ENCODE measurements at places on chromosomes 11 and 22.

GRCh38 chr11:17514476-17514875 lies 29.7 kb downstream of the USH1C start:
- no peak for DNase-seq

- no peak for DNase-seq
Measured at GRCh38 chr11:7596975-7597391, 76.3 kb downstream of the CYB5R2 start.

DNA sequence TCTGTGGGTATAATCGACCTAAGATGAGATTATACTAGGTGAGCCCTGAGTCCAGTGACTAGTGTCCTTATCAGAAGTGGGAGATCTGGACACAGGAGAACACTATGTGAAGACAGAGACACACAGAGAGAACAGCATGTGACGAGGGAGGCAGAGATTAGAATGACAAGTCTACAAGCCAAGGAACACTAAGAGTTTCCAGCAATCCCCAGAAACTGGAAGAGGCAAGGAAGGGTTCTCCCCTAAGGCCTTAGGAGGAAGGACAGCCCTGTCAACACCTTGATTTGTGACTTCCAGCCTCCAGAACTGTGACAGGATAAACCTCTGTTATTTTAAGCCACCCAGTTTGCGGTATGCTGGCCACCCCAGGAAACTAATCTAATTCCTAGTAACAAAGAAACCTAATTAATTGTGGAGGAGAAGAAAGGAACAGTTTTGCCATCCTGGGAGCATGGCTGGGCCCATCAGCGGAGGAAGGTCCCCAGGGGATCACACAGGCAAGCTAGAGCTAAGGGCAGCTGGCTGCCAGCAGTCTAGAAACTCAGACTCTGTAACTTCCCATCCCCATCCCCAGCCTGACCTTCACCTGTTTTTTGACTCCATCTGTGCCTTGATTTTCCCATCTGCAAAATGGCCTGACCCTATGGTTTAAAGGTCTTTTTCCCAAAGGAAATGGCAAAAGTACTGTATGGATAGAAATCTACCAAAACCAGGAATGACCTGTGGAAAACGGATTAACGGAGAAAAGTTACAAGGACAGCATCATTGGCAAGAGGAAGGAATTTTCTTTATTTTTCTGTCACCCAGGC lies 10.3 kb upstream of the THOC5 start:
- DNase-seq = no peak

- no peak for DNase-seq
Measured at GRCh38 chr22:30837531-30837930, 131.0 kb downstream of the MORC2 start.

- DNase-seq = no peak
Measured at GRCh38 chr11:17991783-17992433, 20.9 kb downstream of the SERGEF start.

GRCh38 chr11:16028419-16028818 lies 327.9 kb downstream of the SOX6 start:
- no peak for DNase-seq

- DNase-seq = no peak
Measured at GRCh38 chr11:90243534-90243933, 20.7 kb upstream of the CHORDC1 start.

- DNase-seq = peak; percentile 27
Measured at GRCh38 chr11:10208131-10208575, 85.9 kb downstream of the SBF2 start.

- DNase-seq = no peak
Measured at GRCh38 chr11:22753416-22753815, 76.2 kb downstream of the SVIP start.

DNA sequence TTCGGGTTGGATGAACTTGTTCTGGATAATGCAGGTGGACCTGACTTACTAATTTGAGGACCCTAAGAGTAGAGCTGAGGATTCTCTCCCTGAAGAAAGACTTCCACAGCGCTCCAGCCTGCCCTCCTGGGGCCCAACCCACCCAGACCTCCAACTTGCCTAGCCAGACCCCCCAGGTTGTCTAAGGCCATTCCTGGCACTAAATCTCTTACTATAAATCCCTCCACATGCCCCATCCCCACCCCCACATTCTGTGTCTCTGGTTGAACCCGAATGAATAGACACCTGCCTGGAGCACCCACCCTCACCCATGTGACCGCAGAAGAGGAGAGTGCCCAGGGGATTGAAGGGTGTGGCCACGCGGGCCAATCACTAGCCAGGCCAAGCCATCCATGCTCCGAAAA lies 1480.0 kb downstream of the TBC1D22A start:
- no peak for DNase-seq

DNA sequence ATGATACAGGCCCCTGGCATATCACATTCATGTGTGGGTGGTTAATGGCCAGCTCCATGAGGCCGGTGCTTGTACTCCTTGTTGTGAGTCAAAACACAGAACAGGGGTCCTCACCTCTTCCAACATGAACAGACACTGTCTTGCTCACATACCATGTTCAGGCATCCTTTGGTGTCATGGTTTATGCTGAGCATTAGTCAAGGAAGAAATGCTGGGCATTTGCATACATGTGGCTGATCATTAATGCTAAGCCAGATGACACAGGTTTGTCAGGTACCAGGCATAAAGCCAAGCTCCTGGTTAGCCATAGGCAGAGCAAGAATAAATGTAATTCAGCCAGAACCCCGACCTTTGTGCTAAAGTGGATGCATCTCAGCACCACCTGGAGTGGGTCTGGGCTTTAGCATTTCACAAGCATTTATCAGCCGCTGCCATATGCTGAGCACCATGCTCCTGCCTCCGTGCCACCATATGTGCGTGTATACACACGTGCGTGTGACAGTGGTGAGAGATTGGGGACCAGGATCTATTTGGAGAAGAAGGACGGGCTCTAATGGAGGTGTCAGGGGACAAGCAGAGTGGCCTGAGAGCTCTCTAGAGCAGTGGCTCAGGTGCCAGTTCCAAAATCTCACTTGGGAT lies 55.0 kb downstream of the MICAL2 start:
- DNase-seq = no peak

- DNase-seq = no peak
Measured at GRCh38 chr22:38461414-38462081, 6.3 kb upstream of the KDELR3 start.

- DNase-seq = no peak
Measured at GRCh38 chr11:47587039-47587716, 700 bp downstream of the FAM180B start.

- no peak for DNase-seq
Measured at GRCh38 chr11:70668204-70669202, 270.2 kb downstream of the CTTN start.

GRCh38 chr11:110295531-110296225 lies 736 bp downstream of the RDX start:
- peak; percentile 20 for DNase-seq

DNA sequence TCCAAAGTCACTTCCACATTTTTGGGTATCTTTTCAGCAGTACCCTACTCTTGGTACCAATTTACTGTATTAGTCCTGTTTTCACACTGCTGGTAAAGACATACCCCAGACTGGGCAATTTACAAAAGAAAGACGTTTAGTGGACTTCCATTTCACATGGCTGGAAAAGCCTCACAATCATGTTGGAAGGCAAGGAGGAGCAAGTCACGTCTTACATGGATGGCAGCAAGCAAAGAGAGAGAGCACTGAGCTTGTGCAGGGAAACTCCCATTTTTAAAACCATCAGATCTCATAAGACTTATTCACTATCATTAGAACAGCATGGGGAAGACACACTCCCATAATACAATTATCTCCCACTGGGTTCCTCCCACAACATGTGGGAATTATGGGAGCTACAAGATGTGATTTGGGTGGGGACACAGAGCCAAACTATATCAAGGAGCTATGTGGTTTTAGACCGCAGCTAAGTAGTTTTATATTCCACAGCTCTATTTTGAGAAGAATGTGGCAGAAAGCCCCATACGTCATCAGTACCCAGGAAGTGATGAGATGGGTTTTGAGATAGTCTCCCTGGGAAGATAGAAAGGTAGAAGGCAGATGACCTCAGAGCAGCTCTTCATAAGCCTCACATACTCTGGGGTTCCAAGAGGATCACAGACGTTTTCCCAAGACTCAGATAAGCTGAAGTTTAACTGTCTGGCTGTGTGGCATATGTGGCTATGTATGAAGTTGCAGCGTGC lies 96.3 kb downstream of the APIP start:
- no peak for DNase-seq

- DNase-seq = no peak
Measured at GRCh38 chr11:61869708-61870451, 21.5 kb downstream of the FADS3 start.

GRCh38 chr11:82930229-82930628 lies 28.7 kb downstream of the DDIAS start:
- no peak for DNase-seq

Measured in HS-27A (cell line).